ENCODE measurements at places on chromosomes 1 and 21.

DNA sequence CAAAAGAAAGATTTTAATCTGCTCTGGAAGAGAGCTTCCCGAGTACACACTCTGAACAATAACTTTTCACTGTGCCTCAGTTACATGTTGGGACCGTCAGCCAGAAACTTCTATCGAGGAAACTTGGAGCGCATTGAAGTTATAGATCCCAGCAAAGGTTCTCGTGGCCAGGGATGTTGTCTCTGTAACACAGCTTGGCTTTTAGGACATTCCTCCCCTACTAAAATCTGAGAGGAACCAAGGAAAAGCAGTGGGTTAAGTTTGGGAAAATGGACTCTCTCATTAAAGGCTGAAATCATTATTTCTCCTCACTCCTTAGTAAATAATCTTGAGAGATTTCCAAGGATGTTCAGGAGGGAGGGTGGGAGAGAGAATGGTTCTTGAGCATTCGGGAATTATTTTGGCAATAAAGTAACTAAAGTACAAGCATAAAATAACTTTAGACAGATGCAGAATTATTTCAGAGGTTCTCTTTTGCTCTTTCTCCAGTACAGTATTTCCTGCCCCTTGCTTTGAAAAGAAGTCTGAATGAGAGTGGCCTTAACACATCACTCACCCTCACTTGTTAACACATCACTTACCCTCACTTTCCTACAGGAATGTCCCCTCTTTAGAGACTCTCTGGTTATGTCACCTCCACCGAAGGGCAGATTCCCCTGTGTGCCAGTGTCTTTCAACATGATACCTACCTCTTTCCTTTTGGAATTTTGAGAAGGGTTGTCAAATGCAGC lies 1.8 kb upstream of the NFIA start:
- no peak for DNase-seq

- DNase-seq, result no peak
These were observed 27.2 kb upstream of the ENO1 start for GRCh38 chr1:8905582-8906191.

DNA sequence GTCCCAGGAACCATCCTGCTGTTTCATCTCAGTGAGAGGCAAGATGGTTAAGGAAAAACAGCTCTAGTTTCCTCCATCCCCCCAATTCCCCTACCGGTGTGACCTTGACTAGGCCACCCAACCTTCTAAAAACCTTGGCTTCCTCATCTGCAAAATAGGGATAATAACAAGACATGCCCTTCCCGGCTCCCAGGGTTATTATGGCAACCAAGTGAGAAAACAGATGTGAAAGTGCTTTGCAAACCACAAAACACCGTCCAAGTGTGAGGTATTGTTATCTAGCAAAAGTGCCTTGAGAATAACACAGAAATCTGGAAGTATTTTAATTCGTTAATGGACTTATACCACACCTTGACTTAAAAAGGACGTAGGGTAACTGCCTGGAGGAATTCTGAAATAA lies 62.7 kb downstream of the ITPKB start:
- peak; percentile 23 for DNase-seq

- DNase-seq, result no peak
These were observed 130.6 kb downstream of the DAB1 start for GRCh38 chr1:57293214-57293613.

GRCh38 chr21:42539342-42539741 lies 25.7 kb downstream of the SLC37A1 start:
- DNase-seq, result no peak

- no peak for DNase-seq
These were observed 28.3 kb downstream of the OPTC start for GRCh38 chr1:203522237-203522636.

- DNase-seq, result no peak
These were observed 120.2 kb downstream of the MRPL39 start for GRCh38 chr21:25487046-25487594.

DNA sequence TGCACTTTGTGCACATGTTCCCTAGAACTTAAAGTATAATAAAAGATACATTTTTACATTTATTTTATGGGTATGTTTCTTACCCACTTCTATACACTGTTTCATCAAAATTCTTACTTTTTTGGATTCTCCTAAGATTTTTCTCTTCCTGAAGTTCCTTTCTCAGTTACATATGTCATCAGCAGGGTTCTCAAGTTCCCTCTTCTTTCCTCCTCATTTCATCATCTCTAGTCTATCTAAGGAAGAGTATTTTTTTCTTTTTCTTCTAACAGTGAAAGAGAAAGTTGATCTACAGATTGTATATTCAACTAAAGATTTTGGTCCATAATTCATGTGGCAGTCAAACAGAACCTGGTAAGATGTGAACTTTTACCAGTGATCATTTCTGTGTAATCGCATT lies 41.2 kb upstream of the CYYR1 start:
- no peak for DNase-seq

GRCh38 chr1:113415310-113416070 lies 25.2 kb downstream of the MAGI3 start:
- no peak for DNase-seq

- no peak for DNase-seq
These were observed at the start of gene ZBTB18 for GRCh38 chr1:244050835-244051444. Gene ZBTB18, plus strand, starts transcription at chr1:244051283. Its CDS starts 149 bp downstream, at chr1:244051432.

- DNase-seq, result no peak
These were observed 96.5 kb downstream of the TGFBR3 start for GRCh38 chr1:91789273-91789997.

- no peak for DNase-seq
These were observed 14.4 kb upstream of the SLC35A3 start for GRCh38 chr1:99955375-99955774.

DNA sequence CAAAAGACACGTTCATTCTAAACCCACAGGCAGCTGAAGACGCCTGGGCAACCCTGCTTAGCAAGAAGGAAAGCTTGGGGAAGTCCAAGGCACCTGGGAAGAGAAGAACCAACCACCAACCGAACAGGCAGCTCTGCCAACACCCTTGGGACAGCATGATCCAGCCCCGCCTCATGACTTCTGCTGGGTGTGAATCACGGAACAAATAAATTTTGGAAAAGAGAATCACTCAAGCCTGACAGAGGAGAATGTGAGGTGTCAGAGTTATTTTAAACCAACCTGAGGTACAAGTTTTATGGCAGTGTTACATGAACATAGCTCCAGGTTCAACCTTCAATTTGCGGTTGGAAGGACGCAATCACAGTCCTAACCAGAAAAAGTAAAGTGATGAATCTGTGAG lies 10.0 kb upstream of the PADI4 start:
- DNase-seq, result no peak
